ENCODE measurements at places on chromosomes 3 and 15. TPM values are rescaled to one million over a fixed set of nuclear protein-coding genes. Genes with fewer than 3 reads are reported as not detected.

GRCh38 chr3:162224746-162225145 is 728.1 kb downstream of the OTOL1 start:
- no peak for DNase-seq
- no peak overlapping the region for H3K4me3 ChIP-seq
- H3K36me3 ChIP-seq: no peaks in the 10 kb centered on the region
- H3K27ac ChIP-seq: no peak overlapping the region
- H3K27me3 ChIP-seq: no peaks in the 10 kb centered on the region

GRCh38 chr3:61601831-61602230 is 40.5 kb downstream of the PTPRG start:
- H3K27me3 ChIP-seq: no peaks in the 10 kb centered on the region
- H3K4me1 ChIP-seq: no peaks in the 10 kb centered on the region
- no peaks in the 10 kb centered on the region for H3K36me3 ChIP-seq
- H3K27ac ChIP-seq: no peak overlapping the region
- no peak for DNase-seq
- no peak overlapping the region for H3K4me3 ChIP-seq

DNA sequence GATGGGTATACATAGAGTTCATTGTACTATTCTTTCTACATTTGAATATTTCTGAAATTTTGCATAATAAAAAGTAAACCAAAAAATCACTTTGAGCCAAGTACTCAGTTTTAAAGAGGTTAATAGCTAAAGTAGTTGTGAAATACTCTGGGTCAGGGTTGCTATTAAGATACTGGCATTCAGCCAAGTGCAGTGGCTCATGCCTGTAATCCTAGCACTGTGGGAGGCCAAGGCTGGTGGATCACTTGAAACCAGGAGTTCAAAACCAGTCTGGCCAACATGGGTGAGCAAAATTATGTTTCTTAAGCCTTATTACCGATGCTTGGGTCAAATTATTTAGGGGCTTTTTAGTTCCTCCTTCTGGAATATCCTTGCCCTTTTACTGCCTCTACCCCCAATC is 122.0 kb upstream of the MELTF start:
- no peak for DNase-seq
- no peaks in the 10 kb centered on the region for H3K27me3 ChIP-seq
- no peak overlapping the region for H3K4me3 ChIP-seq
- H3K4me1 ChIP-seq: no peaks in the 10 kb centered on the region

- H3K4me1 ChIP-seq: peaks cover 6% of the 10 kb centered on the region
- no peaks in the 10 kb centered on the region for H3K27me3 ChIP-seq
- no peak overlapping the region for H3K4me3 ChIP-seq
- H3K27ac ChIP-seq: no peak overlapping the region
- no peak for DNase-seq
These were observed 57.7 kb downstream of the SUMF1 start for GRCh38 chr3:4409415-4409814.

The SLC22A14 gene
- total RNA-seq: not detected

The SLC7A14 gene
- total RNA-seq: 0.75 TPM

The TRIM42 gene
- total RNA-seq: not detected

DNA sequence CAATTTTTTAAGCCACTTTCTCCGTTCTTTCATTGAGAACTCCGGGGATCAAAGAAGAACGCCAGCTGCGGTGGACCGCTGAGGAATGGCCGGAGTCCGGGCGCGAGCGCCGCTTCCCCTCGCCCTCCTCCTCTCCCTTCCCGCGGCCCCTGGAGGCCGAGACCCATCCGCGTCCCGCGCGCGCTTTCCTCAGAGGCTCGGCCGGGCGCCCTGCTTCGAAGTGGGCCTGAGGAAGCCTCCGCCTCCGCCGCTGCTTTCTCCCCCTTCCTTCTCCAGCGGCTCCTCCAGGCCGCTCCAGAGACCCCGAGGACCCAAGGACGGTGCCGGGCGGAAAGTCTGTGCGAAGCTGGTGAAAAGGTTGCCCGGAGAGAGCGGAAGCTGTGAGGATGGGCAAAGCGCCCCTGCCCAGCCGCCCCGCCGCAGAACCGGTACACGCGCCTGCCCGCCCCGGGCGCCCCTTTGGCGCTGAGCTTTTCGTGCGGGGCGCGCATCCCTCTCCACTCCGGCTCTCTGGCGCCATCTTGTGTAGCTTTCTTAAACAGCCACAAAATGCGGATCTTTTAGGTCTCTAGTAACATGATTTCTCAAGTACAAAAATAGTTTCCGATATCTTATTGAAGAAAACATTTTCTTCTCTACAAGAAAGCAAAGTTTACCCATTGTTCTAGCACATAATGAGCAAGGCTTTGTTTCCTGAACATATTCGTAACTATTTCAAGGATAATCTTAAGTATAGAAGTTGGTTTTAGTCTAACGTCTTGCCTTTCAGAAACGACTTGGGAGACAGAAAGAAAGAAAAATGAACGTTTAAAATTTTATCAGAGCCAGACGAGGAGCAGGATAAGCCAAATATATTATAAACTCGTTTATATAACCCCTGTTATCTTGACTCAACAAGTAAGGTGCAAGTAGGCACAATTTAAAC is 59.2 kb upstream of the FAM174B start:
- H3K4me3 ChIP-seq: peak overlapping the region; percentile 24
- H3K36me3 ChIP-seq: no peaks in the 10 kb centered on the region
- no peaks in the 10 kb centered on the region for H3K4me1 ChIP-seq
- DNase-seq: peak; percentile 65
- peak overlapping the region; percentile 82 for H3K27ac ChIP-seq

The MOBP gene
- 5.2 TPM for total RNA-seq

- H3K27ac ChIP-seq: no peak overlapping the region
- H3K4me1 ChIP-seq: no peaks in the 10 kb centered on the region
- H3K4me3 ChIP-seq: no peak overlapping the region
- H3K27me3 ChIP-seq: no peaks in the 10 kb centered on the region
These were observed 21.9 kb downstream of the CDV3 start for GRCh38 chr3:133595341-133595740.

The C3orf80 gene
- 2.5 TPM for total RNA-seq

- no peak overlapping the region for H3K27ac ChIP-seq
- H3K36me3 ChIP-seq: no peaks in the 10 kb centered on the region
- no peaks in the 10 kb centered on the region for H3K27me3 ChIP-seq
- peaks cover 7% of the 10 kb centered on the region for H3K4me1 ChIP-seq
- no peak overlapping the region for H3K4me3 ChIP-seq
These were observed 47.2 kb downstream of the NCK1 start for GRCh38 chr3:136909187-136909586.

GRCh38 chr15:98076021-98076816 is 115.7 kb downstream of the ARRDC4 start:
- H3K4me1 ChIP-seq: peaks cover 15% of the 10 kb centered on the region
- peak; percentile 11 for DNase-seq
- H3K4me3 ChIP-seq: no peak overlapping the region
- no peaks in the 10 kb centered on the region for H3K27me3 ChIP-seq
- H3K27ac ChIP-seq: peak overlapping the region; percentile 42

DNA sequence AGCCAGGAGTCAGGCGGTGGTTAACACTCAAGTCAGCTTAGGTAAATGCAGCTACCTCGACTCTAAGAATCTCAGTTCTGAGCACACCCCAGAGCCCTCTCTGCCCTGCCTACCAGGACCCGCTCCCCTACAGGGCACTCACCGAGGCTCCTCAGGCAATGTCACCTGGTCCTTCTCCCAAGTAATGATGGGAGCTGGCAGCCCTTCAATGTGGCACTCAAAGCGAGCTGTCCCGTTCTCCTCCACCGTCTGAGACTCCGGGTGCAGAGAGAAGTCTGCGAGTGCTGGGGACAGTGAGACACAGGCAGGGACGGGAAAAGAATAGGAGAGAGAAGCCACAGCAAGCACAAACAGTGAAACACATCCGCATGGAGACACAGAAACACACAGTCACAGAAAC is 12.7 kb downstream of the IGDCC4 start:
- no peaks in the 10 kb centered on the region for H3K4me1 ChIP-seq
- no peak for DNase-seq
- no peaks in the 10 kb centered on the region for H3K36me3 ChIP-seq
- H3K4me3 ChIP-seq: no peak overlapping the region

- DNase-seq: peak; percentile 4
- no peak overlapping the region for H3K4me3 ChIP-seq
- H3K36me3 ChIP-seq: no peaks in the 10 kb centered on the region
These were observed 62.7 kb downstream of the SCN5A start for GRCh38 chr3:38586546-38587520.

The USP13 gene
- total RNA-seq: 3.0 TPM

The PAQR9 gene
- not detected for total RNA-seq

- H3K4me3 ChIP-seq: no peak overlapping the region
- no peak for DNase-seq
- H3K27me3 ChIP-seq: no peaks in the 10 kb centered on the region
These were observed 9.4 kb downstream of the IGSF11 start for GRCh38 chr3:119025171-119025795.

DNA sequence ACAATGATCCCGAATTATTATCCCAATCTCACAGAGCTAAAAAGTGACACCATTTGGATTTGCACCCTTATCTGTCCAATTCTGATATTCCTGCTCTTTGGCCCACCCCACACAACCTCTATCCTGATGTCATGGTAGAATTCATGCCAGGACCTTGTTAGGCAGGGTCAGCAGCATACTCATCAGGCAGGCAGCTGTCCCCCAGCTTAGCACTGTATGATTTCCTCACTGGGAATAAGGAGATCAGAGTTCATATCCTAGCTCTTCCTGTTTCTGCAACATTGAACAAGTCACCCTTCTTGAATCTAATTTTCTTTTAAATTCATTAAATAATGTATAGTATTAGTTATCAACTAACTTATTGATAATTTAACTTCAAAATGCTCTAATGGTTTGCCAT is 12.0 kb upstream of the C3orf80 start:
- no peak overlapping the region for H3K27ac ChIP-seq
- no peaks in the 10 kb centered on the region for H3K36me3 ChIP-seq
- H3K4me3 ChIP-seq: no peak overlapping the region
- no peaks in the 10 kb centered on the region for H3K4me1 ChIP-seq
